Bone marrow (tissue), 2 donors: ENCODE measurements at places on chromosomes 2 and 18.

- no peak for DNase-seq
Measured at GRCh38 chr2:235603659-235604058, 109.8 kb downstream of the AGAP1 start.

DNA sequence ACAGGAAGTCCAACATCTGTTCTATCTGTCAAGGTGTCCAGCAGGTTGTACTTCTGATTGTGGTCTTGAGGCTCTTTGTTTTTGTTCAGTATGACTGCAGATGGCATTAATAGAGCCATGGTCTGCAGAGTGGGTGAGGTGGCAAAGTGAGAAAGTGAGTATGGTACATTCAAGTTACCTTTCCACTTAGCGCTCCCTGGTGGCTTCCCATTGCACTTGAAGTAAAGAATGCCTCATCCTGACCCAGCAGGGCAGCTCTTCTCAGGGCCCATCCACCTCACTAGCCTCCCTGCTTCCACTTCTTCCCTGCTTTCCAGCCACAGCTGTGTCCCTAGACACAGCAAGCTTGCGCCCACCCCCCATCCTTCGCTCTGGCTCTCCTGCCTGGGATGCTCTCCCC is 148.0 kb upstream of the ALPP start:
- DNase-seq, result no peak

DNA sequence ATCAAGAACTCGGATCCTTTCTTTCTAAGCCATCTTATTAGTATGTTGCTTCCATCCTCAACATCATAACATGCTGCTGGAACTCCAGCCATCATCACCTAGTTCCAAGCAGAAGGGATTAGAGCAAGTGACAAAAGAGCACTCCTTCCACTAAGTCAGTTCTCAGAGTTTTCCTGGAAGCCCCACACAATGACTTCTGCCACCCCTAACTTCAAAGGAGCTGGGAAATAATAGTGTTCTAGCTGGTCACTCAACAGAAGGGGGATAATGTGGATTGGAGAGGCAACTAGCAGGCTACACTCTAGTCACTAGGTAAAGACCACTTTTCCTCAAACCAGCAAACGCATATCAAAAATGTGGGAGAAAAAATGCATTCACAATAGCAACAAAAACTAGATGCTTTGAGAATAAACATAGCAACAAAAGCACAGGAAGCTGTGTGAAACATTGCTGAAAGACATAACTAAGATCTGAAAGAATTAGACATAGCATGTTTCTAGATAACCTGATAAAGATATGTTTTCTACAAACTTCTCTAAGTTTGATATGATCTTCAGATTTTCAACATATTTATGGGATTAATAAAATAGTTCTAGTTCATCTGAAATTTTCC is 39.5 kb downstream of the COX7A2L start:
- DNase-seq, result no peak

DNA sequence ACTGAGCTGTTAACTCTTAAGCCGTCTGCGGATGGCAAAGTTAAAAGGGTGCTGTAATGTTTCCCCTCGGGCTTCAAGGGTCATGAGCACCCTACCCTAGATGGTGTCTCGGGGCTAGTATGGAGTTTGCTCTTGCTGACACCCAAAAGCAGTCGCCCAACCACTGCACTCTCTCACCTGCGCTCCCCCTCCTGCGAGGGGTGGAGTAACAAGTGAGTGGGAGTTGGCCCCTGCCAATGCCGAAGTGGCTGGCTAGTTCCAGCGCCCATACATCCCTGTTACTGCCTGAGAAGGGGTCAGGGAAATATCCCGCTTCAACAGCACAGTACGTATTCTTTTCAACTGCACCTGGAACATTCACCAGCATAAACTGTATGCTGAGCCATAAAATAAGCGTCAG is 47.5 kb downstream of the FAM117B start:
- no peak for DNase-seq

- no peak for DNase-seq
Measured at GRCh38 chr18:62289047-62289446, 36.1 kb upstream of the TNFRSF11A start.

- no peak for DNase-seq
Measured at GRCh38 chr2:193895226-193895625, 1700.5 kb upstream of the TMEFF2 start.

DNA sequence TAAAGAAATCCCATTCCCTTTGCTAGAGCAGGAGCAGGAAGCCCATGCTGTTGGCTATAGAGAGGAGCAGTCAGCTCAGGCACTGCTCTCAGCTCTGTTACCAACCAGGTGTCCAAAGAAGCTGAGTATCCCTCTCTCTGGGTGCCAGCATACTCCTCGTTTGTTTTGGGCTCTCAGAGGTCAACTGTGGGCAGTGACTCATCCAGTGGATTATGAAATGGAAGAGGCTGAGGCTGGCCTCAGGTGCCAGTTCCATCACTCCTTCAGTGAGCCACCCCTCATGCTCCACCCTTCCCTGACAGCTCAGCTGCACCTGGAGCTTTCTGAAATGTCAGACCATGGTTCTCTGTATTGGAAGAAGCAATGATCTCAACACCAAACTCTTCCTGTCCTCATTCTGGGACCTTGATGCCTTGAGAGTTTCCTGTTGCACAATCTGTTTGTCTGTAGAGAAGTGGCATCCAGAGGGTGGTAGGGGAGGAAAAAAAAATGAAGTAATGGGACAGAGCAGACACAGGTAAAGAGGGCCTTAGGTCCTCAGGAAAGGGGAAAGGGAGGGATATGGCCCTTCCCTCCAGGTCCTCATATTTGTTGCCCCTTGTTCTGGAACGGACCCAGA is 31.2 kb upstream of the EN1 start:
- no peak for DNase-seq

- DNase-seq, result no peak
Measured at GRCh38 chr2:120289221-120289906, 36.7 kb downstream of the RALB start.

DNA sequence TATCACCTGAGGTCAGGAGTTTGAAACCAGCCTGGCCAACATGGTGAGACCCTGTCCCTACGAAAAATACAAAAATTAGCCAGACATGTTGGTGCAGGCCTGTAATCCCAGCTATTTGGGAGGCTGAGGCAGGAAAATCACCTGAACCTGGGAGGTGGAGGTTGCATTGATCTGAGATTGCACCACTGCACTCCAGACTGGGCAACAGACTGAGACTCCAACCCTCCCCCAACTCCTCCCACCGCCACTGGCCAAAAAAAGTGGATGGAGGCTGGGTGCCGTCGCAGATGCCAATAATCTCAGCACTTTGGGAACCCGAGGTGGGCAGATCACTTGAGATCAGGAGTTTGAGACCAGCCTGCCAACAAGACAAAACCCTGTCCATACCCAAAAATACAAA is 10.1 kb upstream of the SPIRE1 start:
- no peak for DNase-seq

- no peak for DNase-seq
Measured at GRCh38 chr2:113178891-113179290, 5.1 kb downstream of the PSD4 start.

- no peak for DNase-seq
Measured at GRCh38 chr2:130825231-130825965, 11.3 kb upstream of the ARHGEF4 start.

- DNase-seq, result no peak
Measured at GRCh38 chr2:73028841-73029240, 42.7 kb downstream of the SFXN5 start.

DNA sequence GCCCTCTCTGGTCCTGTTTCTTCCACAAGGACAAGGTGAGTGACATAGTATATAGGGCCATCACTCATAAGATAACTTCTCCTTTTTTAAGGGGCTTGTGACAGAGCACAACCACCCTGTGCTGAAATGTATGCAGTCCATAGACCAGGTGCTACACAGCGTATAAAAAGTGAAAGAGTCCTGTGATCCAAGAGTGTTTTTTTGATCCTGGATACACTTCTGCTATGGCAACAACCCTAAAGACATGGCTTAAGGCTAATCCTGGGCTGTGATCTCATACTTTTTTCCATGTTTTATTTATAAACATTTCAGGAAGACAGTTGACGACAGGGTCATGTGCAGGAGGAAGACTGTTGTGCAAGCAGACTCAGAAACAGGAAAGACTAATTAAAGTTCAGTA is 400.5 kb upstream of the TCF4 start:
- DNase-seq, result peak; percentile 34

- DNase-seq, result no peak
Measured at GRCh38 chr18:69956665-69957620, 9.3 kb upstream of the CD226 start.

- DNase-seq, result no peak
Measured at GRCh38 chr2:175935289-175936181, 66.5 kb downstream of the LNPK start.

DNA sequence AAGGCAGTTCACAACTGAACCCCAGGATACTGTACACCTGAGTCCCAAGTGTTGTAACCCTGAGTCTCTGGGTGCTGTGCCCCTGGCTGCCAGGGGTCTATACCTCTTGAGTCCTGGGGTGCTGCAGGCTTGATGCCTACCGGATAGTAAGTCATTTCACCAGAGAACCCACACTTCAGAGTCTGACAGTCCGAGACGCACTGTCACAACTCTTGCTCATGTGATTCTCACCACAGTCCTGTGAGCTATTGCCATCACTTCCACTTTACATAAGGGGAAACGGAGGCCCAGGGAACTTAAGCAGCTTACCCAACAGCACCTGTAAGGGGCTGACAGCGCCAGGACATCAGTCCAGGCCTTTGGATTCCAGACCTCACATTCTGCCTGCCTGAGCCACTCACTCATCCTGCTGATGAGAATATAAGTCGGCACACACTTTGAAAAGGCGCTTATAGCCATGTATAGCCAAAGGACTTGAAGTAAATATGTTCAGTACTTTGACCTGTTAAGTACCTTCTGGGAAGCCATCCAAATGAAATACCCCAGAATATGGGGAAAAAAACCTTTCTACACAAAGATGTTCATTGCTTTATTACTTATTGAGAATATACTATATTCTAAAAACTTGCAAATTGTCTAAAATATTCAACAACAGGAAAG is 180.7 kb upstream of the ID2 start:
- no peak for DNase-seq

GRCh38 chr2:71974846-71975245 is 172.8 kb downstream of the CYP26B1 start:
- DNase-seq, result no peak

DNA sequence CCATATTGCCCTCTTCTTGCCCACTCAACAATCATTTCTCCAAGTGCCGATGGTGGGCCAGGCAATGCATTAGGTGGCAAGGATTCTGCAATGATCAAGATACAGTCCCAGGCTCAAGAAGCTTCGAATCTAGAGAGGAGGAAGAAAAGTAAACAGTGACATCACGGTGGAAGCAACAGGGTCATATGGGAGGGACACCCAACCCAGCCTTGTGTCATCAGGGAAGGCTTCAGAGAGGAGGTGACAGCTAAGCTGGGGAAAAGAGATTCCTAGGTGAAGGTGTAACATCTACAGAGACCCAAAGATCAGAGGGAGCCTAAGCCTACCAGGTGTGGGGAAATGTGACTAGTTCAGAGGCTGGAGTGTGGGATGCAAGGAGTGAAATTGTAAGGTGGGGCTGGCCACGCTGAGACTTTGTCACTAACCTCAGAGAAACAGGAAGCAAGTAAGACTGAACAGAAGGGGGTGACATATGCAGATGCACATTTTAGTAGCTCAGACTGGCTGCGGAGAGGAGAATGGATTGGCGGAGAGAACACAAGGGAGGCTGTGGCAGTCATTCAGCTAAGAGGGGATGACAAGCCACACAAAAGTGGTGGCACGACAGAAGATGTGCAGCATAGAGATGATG is 104.9 kb downstream of the ANKRD44 start:
- DNase-seq, result peak; percentile 74

DNA sequence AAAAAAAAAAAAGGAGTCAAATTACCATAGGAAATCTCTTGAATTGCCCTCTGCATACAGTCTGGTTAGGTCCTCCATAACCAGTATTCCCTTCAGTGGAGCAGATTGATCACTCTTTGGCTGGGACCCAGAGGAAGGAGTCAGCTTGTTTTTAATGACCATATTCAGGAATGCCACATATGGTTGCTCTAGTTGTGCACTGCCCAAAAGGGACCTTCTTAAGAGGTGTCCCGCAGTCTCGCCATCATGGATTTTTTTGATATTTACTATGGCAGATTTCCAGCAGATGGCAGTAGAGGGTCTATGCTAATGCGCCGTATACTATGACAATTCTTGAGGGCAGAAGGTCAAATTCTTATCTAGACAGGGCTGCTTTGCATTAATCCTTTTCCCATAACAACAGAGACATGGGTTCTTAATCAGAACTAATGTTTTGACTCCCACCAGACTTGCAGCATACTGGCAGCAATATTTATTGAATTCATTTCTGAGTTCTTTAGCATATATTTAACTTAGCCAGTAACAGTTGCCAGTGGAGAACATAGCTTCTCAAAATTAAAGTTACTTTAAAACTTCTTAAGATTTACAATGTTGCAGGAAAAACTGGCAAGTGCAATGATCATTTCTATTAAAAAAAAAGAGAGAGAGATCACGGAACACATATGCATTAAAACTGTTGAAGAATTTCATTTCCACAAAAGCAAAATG is 31.8 kb upstream of the INPP4A start:
- peak; percentile 74 for DNase-seq

- DNase-seq, result no peak
Measured at GRCh38 chr18:31990823-31991222, 27.8 kb upstream of the RNF125 start.

DNA sequence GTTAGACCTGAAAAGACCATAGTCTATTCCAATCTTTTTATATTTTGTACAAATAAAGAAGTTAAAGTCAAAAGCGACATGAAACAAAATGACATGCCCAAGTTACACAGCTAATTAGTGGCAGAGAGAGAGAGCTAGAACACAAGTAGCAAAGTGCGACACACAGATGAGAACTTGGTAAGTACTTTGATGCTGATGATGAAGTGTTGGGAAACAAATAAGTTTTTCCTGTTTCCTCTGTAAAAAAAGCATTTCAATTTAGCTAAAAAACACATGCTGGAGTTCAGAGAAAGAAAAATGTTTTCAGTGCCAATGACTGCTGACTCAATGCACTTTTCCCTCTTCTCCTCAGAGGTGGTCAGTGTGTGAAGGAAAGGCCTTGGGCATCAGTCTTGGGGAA is 226.9 kb downstream of the PAX3 start:
- DNase-seq, result no peak

GRCh38 chr2:220365023-220365422 is 737.6 kb downstream of the SLC4A3 start:
- no peak for DNase-seq

- no peak for DNase-seq
Measured at GRCh38 chr2:62292190-62292589, 96.3 kb downstream of the B3GNT2 start.

GRCh38 chr2:121689356-121689755 is 40.1 kb upstream of the CLASP1 start:
- DNase-seq, result no peak

DNA sequence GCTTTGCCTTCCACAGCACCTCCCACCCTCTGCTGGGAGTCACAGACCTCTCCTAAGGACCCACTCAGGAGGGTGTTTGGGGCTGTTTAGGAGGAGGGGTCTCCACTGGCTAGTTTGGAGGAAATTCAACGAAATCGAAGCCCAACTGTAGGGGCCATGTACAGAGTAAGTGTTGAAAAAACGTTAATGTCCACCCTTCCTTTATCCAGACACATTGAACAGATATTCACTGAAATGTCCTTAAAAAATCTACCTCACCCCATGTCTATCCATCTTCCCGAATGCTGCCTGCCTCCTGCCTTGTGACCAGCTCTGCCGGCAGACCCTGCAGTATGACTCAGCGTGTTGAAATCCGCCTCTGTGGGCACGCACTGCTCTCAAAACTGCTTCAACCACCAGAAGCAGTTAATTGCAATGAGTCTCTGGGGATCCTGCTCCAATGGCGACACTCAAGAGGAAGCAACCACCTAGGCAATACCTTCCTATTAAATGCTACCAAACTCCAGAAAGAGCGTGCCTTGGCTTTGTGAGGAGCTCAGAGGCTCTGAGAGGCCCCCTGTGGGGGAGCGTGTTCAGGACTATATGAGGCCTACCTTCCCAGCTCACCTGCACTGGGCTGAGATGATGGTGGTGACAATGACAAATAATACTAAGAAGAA is 61.4 kb upstream of the RTN4 start:
- DNase-seq, result peak; percentile 40
